ENCODE measurements at places on chromosomes 2 and 18. TPM values are rescaled to one million over a fixed set of nuclear protein-coding genes. Genes with fewer than 3 reads are reported as not detected.

GRCh38 chr2:205171261-205171940 lies 510.9 kb upstream of the NRP2 start:
- no peak for DNase-seq

GRCh38 chr2:72573232-72573631 lies 252.6 kb downstream of the EXOC6B start:
- no peak for DNase-seq

DNA sequence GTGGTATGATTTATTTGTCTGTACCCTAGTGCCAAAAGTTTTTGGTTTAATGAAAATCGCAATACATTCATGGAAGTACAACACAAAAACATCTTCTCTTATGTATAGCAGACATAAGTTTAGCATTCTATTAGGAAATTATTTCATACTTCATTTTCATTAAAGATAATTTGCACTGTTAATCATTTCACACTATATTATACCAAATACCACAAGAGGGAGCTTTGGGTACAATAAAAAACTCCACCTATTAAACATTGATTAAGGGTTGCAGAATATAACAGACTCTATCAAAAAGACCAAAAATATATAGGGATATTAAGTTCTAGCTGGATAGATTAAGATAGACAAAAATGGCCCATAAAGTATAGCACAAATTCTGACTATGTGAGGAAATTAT lies 79.0 kb downstream of the SLC66A3 start:
- DNase-seq, result no peak

- DNase-seq, result no peak
Measured at GRCh38 chr2:42125841-42126594, 43.1 kb upstream of the EML4 start.

DNA sequence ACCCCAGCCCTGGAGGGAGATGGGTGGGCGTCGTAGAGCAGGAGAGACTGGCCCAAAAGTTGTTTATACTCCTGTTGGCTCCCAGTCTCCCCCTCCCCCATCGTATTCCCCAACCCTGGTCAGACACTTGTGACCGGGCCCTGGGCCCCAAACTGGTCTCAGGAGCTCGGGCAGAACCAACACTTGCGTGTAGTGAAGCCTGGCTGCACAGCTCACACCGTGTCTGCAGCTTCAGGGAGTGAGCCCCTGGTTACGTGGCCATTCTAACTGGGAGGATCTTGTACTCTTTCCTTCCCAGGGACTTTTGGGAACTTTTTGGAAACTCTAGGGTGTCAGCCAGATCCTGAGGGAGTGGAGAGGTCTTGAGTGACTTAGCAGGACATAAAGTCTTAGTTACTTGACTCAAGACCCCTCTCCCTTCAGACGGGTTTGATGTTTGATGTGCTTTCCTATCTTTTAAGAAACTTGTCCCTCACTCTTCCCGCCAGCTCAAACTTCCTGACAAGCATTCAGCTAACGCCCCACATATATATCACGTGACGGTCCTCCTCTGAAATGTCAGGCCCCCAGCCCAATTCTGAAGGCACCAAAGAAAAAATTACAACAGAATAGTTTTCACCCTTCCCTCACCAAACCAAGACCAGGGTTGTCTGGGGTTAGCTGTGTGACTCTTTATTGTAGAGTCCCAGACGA lies 2.3 kb downstream of the PKDCC start:
- DNase-seq, result no peak

- DNase-seq, result no peak
Measured at GRCh38 chr2:85959185-85959584, 70.4 kb upstream of the ST3GAL5 start.

GRCh38 chr2:211144078-211144477 lies 587.7 kb downstream of the CPS1 start:
- DNase-seq, result no peak

DNA sequence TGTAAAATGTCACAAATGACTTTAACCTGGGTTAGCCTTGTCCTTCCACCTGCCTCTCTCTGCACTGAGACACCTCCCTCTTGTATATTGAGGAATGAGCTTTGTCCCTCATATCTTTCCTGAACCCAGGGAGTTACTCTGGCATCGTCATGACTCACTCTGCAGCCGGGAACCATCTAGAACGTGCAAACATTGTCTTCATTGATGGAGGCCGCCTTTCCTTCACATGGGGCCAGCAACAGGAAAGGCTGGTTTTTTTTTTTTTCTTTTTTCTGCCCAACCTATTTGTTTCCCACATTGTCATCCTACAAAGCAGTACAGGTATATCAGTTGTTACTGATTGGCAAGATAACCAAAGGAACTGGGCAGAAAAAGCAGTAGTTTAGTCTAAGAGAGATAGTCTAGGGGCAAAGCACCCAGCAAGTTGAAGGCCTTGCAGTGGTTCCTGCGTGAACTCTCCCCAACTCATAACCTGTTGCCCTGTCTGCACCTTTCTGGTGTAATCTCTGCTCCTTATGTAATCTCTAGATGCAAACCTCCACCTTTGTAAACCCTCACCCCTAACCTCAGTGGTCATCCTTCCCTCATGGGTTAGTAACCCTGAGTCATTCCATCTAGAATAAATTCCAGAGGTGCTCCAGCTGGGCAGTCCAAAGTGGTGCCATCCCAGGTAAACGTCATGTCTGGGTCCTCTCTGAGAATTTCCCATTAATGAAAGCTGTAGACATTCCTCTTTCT lies 38.3 kb downstream of the SLC40A1 start:
- no peak for DNase-seq

GRCh38 chr2:44522846-44523245 lies 161.1 kb downstream of the CAMKMT start:
- DNase-seq, result no peak

DNA sequence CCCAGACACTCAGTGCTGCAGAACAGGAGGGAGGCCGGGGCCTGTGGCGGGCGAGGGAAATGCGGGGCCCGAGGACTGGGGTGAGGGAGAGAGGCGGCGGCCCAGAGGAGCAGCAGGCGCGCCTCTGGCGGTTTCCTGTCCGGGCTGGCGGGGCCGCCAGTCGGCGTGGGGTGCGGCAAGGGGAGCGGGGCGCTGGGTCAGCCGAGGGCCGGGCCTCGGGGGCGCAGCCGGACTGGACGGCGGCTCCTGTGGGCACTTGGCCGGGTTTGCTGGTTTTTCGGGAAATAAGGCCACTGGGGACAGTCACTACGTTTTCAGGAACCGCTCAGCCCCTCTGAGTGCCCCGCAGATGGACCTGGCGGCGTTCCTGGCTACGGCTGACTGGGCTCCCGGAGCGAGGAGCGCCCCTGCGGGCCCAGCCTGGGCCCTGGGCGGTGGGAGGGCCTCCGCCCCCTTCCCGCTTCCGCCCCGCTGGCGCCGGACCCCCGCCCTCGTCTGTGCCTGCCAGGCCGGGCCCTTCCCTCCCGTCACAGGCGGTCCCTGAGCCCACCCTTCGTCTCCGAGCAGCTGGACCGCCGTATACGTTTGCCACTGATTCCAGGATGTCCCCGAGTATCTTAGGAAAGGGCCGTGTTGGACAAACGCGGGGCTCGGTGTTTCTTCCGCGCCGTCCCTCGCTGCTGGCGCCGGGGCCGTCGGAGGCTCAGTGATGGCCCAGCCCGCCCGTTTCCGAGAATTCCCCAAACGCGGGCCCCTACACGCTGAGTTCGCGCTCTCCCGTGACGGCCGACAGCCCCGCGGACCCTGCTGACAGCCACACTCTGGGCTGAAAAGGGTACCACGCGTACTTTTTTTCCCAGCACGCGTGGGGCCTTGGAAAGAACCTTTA lies 84.6 kb downstream of the FAM210A start:
- no peak for DNase-seq

DNA sequence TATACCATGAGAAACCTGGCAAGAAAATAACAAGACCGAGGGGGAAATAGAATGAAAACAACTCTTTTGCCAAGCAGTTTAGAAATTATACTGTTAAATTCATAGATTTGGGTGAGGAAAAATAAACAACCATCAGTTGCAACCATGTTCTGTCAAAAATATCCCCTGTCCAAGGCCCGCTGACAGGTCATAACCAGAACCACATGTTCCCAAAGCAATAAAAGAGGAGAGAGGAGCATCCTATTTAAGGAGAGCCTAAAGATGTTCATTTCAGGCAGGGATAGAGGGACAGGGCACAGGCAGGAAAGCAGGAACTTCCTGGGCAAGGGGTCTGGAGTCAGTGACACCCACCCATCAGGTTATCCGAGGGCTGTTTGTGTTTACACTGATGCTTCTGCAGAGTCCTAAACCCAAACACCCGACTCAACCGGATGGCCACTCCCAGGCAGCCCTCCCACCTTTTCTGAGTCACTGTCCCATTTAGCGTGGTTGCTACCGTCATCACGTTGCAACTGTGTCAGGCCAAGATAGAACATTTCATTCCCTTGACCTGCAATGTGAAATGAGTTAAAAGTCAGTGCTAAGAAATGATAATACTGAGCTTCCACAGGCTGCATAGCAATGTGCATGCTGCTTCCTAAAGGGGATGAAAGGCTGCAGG lies 468.3 kb upstream of the RAB12 start:
- DNase-seq, result no peak

GRCh38 chr2:135164431-135164830 lies 112.3 kb downstream of the RAB3GAP1 start:
- no peak for DNase-seq

DNA sequence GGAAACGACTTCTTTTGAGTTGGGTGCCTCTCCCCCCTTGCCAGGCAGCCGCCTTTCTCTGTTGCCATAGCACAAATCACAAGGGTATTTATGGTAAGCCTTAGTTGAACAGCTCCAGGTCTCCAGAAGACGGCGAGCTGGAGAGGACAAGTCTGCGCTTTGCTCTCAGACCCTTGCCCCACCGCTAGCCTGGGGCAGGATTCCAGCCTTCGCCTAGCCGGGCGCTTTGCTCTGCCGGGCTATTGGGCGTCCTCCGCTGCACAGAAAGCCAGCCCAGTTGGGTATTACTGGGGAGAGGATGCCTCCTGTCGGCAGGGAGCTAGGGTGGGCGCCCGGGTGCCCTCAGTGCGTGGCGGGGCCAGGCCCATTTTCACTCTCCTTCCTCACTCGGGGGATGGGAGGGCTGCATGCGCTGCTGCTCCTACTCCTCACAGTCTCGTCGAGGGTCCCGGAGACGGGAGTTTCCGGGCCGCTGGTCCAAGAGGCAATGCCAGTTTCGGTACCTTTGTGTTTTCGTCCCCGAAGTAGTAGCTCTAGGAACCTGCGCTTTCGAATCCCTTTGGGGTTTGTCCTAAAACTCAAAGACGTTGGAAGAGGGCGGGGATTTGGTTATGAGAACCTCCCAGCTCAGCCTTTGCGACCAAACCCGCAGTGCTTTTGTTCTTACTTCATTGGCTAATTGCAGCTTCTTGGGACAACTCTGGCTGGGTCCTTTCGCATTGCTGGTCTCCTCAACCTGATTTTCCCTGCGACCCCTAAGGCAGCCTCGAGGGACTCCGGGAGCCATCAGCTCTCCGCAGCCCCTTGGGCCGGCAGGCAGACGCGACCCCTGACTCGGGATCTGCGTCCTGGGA lies 3.6 kb upstream of the DLX2 start:
- no peak for DNase-seq

- no peak for DNase-seq
Measured at GRCh38 chr2:177244244-177244771, 20.2 kb downstream of the NFE2L2 start.

GRCh38 chr18:28075501-28075900 lies 101.4 kb downstream of the CDH2 start:
- no peak for DNase-seq

- no peak for DNase-seq
Measured at GRCh38 chr2:187527262-187527661, 27.0 kb downstream of the TFPI start.

DNA sequence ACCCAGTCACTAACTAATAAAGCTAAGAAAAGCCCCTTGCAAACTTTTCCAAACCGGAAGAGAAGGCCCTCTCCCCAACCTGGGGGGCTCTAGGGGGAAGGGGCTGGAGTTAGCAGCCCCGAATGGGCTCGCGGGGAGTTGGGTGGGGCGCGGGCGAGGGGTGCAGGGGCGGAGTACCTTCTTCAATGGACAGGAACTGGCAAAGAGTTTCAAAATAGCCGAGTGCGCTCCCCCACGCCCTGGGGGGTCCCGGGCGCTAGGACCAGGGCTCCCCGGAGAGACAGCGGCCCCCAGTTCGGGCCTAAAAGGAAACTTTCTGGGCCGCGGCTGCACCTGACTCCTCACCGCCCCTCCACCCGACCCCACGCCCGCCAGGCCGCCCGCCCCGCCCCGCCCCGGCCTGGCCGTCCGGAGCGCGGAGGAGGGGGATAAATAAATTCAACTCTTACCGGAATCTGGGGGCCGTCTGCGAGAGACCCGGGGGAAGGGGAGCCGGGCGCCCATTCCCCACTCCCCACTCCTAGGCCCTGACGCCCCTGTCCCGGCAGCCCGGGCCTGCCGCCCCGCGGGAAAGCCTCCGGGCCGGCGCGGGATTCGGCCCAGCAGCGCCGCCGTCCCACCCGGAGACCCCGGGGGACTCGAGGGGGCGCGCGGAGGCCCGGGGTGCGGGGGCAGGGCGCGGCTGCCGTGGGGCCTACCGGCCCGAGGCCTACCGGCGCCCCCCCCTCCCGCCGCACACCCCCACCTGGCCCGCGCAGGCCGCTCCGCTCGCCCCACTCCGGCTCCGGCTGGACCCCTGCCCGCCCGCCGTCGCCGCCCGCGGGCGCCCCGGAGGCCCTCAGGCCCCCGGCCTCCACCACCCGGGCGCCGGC lies 868 bp downstream of the INO80D start:
- peak; percentile 59 for DNase-seq

- peak; percentile 51 for DNase-seq
Measured at GRCh38 chr2:38794235-38794946, 16.4 kb downstream of the GEMIN6 start.

DNA sequence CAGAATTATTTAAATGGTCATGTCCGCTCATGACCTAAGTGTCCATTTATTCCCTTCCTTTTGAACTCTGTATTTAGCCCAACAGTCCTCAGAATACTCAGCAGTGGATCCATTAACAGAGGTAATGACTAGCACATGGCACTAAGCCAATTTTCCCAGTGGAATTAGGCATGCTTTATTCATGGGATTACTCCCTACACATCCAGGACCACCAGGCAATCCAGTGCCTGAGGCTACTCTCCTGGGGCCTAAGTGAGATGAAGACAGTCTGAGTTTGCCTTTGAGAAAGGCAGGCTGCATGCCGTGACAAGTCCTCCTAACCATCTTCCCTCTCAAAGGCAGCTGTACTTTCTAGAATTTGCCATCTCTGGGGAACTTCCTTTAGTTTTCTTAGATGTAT lies 128.6 kb downstream of the SPOPL start:
- DNase-seq, result no peak

DNA sequence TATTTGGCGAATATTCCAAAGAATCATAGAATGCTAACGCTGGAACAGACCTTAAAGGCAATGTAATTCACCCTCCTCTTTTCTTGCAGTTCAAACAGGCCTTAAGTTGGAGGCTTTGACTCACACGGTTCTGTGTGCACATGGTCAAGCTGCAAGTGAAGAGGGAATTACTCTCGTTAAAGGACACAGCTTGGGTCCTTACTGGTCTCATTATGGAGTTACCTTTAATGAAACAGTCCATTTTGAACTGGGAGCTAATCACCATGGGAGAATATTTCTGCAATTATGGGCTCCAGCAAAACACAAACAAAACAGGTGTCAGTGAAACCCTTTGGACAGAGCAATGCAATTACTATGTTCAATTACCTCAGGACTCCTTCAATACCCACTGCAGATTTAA lies 135.5 kb downstream of the GAREM1 start:
- no peak for DNase-seq

Gene MC2R
- total RNA-seq, result not detected

Gene PIEZO2
- total RNA-seq, result 7.3 TPM

Gene UGT1A10
- total RNA-seq, result 0.45 TPM

Gene IHH
- total RNA-seq, result 4.9 TPM

Gene COL3A1
- total RNA-seq, result 21.6 TPM

Gene FLACC1
- 0.55 TPM for total RNA-seq
